T-helper 22 cell (primary cell): ENCODE measurements at places on chromosomes 4 and X.

GRCh38 chrX:56231537-56232090, 542 bp upstream of the KLF8 start:
- DNase-seq, result no peak

DNA sequence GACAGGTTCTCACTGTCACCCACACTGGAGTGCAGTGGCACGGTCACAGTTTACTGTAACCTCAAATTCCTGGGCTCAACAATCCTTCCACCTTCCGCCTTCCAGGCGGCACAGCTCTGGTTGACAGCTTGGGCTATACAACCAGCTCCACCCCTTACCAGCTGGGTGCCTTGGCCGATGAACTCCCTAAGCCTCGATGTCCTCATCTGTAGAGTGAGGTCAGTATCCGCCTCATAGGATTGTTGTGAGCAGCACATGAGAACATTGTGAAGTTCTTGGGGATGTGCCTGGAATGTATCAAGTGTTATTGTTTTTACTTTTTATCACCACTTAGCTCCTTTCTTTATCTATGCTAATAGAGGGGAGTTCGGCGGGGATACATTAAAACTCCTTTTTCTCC, 23.3 kb downstream of the UCHL1 start:
- DNase-seq, result no peak

GRCh38 chrX:9357518-9358114, 107.2 kb upstream of the TBL1X start:
- no peak for DNase-seq

DNA sequence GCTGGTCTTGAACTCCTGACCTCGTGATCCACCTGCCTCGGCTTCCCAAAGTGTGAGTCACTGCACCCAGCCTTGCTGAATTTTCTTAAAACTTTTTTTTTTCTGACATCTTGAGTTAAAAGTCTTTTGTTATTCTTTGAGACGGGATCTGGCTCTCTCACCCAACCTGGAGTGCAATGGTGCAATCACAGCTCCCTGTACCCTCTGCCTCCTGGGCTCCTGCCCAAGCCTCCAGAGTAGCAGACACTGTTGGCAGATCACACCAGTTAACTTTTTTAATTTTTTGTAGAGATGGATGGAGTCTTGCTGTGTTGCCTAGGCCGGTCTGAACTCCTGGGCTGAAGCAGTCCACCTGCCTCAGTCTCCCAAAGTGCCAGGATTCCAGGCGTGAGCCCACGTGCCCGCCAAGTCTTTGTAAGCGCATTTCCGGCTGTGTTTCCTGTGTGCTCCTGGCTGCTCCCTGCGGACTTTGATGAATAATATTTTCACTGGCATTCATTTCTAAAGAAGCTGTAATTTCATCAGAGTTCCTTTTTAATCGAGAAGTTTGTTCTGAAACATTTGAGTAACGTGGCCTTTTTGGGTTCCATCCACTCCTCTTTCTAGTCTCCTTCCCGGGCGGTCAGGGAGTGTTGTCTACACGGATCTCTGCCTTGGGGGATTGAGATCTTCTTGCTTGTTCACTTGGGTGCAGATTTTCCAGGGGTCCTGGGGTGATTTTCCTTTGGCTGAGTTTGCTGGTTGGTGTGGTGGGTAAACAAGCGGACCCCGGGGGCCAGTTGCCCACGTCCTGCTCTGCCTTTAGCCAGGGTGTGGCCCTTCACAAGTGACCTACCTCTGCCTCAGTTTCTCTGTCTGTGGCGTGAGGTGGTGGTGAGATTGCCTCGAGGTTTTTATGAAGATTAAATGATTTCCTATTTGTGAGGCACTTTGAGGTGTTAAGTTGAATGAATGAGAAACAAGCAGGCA, 44.4 kb downstream of the PCGF3 start:
- DNase-seq, result no peak

DNA sequence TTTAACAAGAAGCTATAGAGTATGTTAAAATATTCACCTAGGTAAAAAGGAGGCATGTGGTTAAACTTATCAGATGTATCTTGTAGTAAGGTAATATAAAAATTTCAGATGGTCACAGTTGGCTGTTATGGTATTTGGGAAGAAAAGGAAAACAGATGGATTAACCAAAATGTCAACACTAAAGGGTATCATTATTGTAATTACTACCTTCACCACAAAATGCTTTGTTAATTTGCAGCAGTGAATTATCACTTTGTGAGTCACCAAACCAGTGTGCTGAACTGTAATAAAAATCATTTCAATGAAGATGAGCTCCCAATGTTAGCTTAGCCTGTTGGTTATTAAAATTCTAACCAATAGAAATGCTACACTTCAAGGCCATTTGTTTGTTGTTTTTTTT, 233.9 kb downstream of the RPA4 start:
- no peak for DNase-seq
